CD8-positive, alpha-beta T cell (primary cell): ENCODE measurements at places on chromosomes 5 and 9. TPM values are rescaled to one million over a fixed set of nuclear protein-coding genes. Genes with fewer than 3 reads are reported as not detected.

Gene SLC6A18
- total RNA-seq, result not detected

Gene ZNF622
- 66.1 TPM for total RNA-seq

Gene PCDHGB1
- total RNA-seq, result not detected

Gene ADAMTS12
- not detected for total RNA-seq

Gene ADCY2
- not detected for total RNA-seq

Gene LECT2
- total RNA-seq, result not detected

Gene TMOD1
- 0.11 TPM for total RNA-seq

Gene TLX3
- total RNA-seq, result not detected

Gene SLC26A2
- 2.2 TPM for total RNA-seq

Gene HTR4
- total RNA-seq, result not detected

Gene IL3
- total RNA-seq, result not detected

Gene PRUNE2
- not detected for total RNA-seq

Gene DDX4
- total RNA-seq, result not detected

Gene MYOT
- total RNA-seq, result not detected

Gene INSL4
- not detected for total RNA-seq

Gene PLCXD3
- total RNA-seq, result not detected

Gene CD274
- 3.4 TPM for total RNA-seq

Gene ZNG1A
- 13.6 TPM for total RNA-seq
